ENCODE measurements at places on chromosomes 7 and 10.

DNA sequence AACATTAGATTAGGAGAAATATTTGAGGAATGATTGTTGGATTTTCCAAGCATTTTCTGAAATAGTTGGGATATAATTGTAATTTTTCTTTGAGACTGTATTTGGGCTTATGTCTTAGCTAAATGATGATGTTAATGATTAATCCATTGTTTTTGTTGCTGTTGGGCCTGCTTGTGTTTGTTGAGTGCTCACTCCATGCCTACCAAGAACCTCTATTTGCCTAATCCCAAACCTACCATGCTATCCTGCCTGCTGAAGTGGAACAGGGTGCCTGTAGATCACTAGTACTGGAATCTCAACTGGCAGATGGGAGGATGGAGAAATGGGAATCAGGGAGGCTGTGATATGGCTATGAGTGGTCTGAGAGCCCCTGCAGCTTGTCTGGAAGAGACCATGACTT lies 565.5 kb downstream of the SORCS3 start:
- no peak for DNase-seq

DNA sequence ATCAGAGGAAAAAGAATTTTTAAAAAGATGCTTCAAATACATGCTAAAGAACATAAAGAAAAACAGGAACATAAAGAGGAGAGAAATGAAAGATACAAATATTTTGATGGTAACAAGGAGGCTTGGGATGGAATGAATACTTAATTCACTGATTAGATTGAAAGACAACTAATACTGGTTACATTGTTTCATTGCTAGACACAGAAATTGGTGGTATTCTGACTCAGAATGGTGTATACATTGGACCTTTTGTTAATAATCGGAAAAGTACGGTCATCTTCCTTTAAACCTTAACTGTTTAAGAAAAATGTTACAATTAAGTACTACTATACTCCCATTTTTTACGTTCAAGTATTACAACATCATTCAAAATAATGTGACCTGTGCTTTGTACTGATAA lies 567.5 kb downstream of the PARD3 start:
- no peak for DNase-seq

DNA sequence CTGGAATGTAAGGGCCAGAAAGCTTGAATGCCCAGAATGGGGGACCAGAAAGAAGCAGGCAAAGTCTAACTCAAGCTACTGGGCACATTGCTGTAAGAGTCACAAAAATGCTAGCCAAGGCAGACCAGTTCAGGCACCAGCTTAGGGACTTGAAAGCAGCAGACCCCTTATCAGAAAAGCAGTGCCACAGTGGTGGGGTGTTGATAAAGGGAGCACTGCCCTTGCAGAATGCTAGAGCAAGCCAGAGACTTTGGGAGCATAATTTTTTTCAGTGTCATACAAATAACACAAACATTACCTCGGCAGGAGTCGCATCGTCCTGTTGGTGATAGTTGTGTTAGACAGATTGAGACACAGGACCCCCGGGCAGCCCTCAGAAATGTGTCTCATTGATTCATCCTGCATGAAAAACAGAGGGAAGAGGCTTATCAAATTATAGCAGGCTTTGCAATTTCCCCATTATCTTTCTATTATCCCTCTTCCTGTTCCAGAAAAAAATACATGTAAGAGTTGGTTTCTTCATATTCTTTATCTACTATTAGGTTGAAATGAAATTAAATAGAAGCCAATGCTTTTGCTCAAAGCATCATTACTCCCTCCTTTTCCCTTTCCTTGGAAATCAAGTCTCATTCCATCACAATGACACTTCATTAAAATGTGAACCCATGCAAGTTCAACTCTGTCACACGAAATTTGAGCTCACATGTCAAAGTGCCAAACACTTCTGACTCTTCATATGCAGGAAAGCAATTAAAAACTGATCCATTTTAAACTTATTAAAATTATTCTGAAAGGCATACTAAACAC lies 13.4 kb downstream of the LRRC17 start:
- DNase-seq: peak; percentile 71

GRCh38 chr7:37323966-37324365 lies 124.7 kb downstream of the ELMO1 start:
- no peak for DNase-seq

DNA sequence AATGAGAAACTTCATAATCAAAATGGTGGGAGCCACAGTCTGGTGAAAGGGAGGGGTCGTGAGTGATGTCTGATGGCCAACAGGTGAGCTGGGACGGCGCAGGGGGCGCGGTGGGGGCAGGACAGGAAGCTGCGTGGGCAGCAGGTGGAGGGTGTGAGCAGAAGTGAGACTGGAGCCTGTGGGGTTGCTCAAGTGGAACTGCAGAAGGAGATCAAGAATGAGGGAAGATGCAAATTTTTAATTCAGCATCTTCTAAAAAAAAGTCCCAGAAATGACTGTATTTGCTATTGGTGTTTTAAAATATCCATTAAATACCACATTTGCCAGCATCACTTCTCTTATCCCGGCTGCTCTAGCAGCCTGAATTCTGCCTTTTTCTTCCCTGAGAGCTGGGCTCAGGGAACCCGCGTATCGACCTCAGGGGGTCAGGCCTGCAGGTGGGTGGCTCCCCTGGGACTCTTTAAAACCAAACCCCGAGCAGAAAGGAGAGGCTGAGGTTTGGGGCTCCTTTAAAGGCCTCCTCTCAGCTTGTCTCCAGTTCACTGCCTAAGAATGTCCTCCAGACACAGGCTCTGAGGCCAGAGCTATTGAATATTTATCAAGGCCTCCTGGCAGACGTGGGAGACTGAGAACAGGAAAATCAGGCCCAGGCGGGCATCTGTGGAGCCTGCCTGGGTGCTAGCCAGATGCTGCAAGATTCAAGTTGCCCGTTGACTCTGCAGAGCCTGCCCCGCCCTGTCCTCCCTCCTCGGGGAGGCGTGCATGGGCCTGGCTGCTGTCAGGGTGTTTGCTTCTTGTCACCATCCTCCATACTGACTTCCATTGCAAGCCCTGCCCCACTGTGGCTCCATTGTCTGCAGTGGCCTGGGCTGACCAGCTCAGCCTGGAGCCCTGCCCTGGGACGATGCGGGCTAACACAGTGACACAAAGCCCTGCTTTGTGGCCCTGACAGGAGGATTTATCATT lies 53.9 kb downstream of the SYPL1 start:
- no peak for DNase-seq

DNA sequence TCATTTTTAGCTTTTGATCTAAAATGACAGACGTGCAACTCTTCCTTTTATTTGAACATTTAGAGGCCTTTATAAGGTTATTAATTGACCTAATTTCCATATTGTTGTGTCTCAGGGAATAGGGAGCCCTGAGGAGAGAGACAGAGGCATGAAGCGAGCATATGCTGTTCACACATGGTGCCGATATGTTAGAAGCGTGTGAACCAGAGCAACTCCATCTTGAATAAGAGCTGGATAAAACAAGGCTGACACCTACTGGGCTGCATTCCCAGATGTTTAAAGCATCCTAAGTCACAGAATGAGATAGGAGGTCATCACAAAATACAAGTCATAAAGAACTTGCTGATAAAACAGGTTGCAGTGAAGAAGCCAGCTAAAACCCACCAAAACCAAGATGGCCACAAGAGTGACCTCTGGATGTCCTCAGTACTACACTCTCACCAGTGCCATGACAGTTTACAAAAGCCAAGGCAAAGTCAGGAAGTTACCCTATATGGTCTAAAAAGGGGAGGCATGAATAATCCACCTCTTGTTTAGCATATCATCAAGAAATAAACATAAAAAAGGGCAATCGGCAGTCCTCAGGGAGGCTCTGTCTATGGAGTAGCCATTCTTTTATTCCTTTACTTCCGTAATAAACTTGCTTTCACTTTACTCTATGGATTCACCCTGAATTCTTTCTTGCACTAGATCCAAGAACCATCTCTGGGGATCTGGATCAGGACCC lies 80.1 kb downstream of the SEC61G start:
- DNase-seq: no peak

GRCh38 chr10:118047157-118047719 lies 497 bp upstream of the RAB11FIP2 start:
- no peak for DNase-seq

GRCh38 chr10:33723181-33723580 lies 388.7 kb upstream of the NRP1 start:
- no peak for DNase-seq

GRCh38 chr10:66292922-66293321 lies 632.9 kb upstream of the LRRTM3 start:
- DNase-seq: no peak

- no peak for DNase-seq
Measured at GRCh38 chr10:77386838-77387237, 250.8 kb downstream of the KCNMA1 start.

- no peak for DNase-seq
Measured at GRCh38 chr7:155468785-155469148, 10.8 kb downstream of the EN2 start.

GRCh38 chr7:143288836-143289235 lies 685 bp downstream of the CASP2 start:
- DNase-seq: peak; percentile 13

DNA sequence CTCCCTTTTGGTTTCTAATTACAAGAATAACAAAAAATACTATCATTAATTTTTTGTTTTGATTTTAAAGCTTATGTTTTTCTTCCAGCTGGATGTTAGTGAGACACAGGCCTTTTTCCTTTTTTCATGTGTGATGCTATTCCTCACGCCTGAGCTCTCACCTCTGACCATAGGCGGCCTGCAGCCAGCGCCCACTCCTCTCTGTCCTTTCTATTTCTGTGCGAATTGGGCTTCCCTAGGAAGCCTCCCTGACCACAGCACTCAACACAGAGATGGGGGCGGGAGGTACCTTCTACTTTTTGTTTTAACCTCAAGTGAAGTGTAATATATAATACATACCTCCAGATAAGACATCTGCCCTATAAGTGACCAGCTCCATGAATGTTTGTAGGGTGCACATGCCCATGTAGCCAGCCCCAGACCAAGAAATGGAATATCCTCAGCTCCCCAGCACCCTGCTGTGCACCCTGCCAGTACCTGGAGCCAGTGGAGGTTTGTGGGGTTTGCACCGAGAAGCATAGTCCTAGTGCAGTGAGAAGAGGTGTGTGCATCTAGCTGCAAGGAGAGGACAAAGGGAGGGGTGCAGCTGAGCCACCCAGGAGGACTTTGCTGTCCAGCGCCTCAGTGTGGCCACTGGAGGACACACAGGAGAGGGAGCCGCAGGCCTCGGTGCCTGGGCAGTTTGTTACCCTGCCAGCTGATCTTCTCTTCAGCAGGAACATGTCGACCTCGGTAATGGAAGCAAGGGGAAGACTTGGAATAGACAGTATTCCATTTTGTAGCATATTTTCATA lies 38.5 kb downstream of the BNIP3 start:
- peak; percentile 25 for DNase-seq

DNA sequence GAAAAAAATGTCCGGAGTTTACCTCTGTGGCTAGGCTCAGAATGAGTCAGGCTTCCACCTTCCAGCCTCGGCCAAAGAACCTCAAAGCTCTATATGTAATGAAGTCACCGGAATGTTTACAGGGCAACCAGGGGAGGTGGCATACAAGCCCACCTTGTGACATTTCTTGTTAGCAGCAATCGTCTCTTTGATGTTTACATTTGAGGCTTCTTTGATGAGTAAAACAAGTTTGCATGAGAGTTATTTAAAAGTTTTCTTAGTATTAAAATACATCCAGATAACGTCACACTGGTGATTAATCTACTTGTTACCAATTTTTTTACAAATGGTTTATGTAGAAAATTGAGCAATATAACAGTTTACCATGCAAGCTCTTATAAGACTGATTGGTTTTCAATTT lies 133.1 kb upstream of the ADAM12 start:
- no peak for DNase-seq

GRCh38 chr7:118222591-118222990 lies 1.9 kb upstream of the ANKRD7 start:
- no peak for DNase-seq

- DNase-seq: no peak
Measured at GRCh38 chr7:76282344-76283253, 19.9 kb upstream of the HSPB1 start.

- no peak for DNase-seq
Measured at GRCh38 chr7:72182036-72182435, 230.1 kb downstream of the CALN1 start.

DNA sequence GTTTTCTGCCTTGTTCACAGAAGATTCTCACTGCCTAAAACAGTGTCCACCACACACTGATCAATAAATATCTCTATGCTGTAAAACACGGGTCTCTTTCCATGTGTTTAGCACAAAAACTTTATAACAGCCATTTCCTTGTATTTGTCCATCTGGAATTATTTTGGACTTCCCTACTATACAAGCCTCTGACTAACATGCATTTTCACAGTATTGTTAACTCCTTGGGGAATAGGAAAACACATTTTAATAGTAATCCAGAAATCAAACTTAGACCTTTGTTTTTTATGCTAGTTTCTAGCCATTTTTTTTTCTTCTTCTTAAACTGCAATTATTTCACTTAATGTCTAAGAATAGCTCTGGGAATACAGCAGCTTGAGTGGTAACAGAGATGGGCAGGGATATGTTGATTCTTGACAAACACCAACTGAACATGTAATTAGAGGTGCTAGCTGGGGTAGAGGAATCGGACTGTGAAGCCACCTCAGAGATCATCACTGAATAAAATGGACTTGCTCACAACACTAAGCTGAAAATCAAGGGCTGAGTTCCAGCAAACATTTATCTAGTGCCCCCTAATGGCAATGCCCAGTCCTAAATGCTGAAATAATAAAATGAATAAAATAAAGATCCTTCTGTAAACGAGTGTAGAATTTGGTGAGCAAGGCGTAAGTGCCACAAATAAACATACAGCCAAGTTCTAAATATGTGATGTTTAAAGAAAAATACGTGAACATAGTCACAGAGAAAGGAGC lies 593.1 kb downstream of the SORCS1 start:
- DNase-seq: no peak

DNA sequence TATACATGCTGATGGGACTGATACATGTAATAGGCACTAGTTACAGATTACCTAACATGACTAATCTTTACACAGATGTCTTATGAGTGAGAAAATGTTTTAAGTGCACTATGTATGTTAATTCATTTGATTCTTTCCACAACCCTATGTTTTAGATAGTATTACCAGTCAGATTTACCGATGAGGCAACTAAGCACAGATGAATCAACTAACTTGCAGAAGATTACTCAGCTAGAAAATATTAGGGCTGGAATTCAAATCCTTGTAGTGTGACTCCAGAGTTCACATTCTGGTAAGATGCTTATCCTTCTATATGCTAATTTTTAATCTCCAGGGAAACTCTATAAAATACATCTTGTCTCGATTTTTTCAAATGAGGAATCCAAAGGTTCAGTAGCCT lies 964.9 kb downstream of the REEP3 start:
- DNase-seq: no peak

GRCh38 chr10:98106531-98106930 lies 27.9 kb upstream of the R3HCC1L start:
- DNase-seq: no peak

All from hematopoietic multipotent progenitor cell treated with erythropoietin and hydrocortisone succinate and interleukin-3 and kit ligand, for 15 days (in vitro differentiated cells).